ENCODE measurements at places on chromosomes 4 and X.
A peak's percentile ranks its signal among the peaks of the same experiment; 100 is the strongest.

DNA sequence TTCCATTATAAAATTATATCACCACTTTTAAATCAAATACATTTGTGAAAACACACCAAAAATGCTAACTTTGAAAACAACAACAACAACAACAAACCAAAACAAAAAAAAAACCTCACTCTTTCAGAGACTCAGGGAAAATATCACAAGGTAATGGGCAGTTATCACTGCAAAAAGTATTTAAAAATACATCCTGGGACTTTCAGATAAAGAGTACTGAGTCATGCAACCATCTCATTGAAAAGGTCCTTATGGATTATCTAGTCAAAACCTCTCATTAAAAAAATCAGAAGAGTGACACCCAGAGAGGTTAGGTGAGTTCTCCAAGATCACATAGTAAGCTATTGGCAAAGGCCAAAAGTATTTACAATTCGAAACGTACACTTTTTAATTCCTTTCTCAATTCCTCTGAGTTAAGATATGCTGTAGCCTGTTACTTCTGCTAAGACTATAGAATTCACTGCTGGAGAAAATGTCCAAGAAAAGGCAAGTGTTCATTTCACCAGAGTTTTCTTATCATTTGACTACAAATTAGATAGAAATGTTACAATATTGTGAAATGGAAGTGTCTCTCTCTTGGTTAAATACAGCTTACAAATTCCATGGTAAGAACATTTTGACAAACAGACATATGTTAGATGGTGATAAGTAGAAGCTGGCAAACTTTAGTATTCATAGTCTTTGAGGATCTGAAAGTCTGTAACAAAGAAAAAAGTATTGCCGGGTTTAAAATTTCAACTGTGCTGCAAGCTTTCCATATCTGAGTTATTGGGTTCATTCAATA is 9.3 kb downstream of the STX18 start:
- no peak for DNase-seq

DNA sequence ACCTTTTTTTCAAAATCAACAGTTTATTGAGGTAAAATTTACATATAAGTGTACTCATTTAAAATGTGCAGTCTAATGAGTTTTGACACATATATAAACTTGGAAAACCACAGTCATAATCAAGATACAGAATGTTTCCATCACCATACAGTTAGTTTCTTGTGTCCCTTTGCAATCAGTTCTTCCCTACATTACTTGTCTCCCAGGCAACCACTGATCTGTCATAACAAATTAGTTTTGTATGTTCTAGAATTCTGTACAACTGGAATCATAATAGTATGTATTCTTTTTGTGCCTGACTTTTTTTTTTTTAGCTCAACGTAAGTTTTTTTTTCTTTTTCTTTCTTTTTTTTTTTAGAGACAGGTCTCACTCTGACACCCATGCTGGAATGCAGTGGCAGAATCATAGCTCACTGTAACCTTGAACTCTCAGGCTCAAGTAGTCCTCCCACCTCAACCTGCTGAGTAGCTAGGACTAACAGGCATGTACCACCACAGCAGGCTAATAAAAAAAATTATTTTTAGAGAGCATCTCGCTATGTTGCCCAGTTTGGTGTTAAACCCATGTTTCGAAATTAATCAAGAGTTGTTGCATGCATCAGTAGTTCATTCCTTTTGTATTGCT is 26.9 kb downstream of the ARFIP1 start:
- no peak for DNase-seq

- DNase-seq, result no peak
These were observed 7.6 kb downstream of the ZXDA start for GRCh38 chrX:57902633-57903032.

DNA sequence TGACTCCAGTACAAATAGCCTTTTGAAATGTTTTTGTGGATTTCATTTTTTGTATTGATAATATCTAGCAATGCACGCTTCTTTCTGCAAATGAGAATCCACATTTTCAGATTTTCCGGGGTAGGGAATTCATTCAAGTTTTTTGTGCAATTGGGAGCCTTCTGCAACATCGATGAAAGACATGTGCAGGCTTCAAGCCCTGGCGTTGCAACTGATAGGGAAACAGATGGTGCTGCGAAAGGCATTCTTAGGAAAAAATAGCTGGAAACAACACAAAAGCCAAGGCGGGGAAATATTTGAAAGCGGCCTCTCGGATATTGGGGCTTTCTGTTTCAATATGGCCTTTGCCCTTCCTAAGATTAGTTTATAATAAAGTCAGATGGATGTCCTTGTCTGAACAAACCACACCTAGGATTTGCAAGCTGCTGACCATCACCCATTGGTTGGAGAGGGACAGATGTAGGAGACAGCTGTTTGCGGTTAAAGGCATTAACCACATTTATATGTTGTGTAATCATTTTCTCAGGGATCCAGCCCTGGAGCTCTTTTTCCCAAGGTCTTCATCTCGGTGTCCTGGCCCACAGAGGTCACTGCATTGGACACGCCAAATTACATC is 136.5 kb downstream of the PRKX start:
- DNase-seq, result no peak

GRCh38 chrX:135697601-135698000 is 15.8 kb upstream of the CT45A1 start:
- no peak for DNase-seq

GRCh38 chr4:80196922-80197573 is at the start of gene PRDM8:
Gene PRDM8 (plus strand): TSS chr4:80197503. CDS start chr4:80200081, 2,578 bp downstream.
- peak; percentile 30 for DNase-seq

DNA sequence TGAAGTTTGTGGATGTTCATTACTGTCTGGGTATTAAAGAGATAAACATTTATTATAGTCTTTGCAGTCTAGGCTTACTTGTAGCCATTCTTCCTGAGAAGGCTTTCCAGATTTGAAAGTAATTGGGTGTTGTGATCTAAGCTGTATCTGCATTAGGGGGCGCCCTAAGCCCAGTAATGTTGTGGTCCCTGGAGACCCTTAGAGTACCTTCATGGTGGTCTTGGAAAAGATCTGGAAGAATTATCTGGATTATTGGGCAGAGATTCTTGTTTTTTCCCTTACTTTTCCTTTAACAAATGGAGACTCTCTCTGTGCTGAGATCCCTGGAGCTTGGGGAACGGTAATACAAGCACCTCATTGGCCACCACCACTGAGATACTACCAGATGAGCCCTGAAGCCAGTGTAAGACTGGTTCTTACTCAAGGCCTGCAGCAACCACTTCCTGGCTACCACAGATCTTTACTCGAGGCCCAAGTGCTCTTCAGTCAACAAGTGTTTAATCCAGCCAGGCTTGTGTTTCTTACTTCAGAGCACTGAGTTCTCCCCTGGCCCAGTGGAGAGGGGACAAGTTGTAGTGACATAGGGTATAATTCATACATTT is 63.1 kb downstream of the RTL3 start:
- DNase-seq, result no peak

DNA sequence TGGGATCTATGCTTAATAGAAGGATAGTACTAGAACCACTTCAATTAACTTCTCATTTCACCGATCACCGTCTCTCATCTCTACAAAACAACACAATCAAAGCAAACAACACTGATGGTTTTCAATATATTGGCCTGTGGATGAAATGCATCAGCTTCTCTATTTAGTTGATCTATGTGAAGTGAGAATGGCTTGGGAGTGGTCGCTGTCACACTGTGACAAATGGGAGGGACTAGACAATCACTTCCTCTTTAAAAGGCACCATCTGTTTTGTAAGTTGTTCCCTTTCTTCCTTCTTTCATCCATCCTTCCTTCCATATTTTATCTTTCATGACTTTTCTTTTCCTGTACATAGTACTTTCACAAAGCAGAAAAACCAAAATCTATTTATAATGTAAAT is 23.9 kb upstream of the NWD2 start:
- no peak for DNase-seq

DNA sequence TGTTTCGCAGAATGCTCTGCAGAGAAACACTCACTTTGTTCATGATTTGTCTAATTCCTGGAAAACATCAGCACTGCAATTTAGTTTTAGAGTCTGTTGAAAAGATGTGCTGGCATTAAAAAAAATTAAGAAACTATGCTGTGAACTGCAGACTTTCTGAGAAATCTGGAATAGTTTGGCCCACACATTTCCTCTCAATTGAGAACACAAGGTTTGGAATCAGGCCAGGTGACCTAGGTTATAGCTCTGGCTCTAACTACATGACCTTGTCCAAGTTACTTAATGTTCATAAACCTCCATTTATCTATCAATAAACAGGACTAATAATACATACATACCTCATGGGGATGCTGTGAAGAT is 61.4 kb upstream of the ENPEP start:
- DNase-seq, result no peak

GRCh38 chr4:74527049-74527448 is 82.1 kb downstream of the AREG start:
- no peak for DNase-seq

- no peak for DNase-seq
These were observed 212.3 kb downstream of the COX18 start for GRCh38 chr4:72857216-72857615.

DNA sequence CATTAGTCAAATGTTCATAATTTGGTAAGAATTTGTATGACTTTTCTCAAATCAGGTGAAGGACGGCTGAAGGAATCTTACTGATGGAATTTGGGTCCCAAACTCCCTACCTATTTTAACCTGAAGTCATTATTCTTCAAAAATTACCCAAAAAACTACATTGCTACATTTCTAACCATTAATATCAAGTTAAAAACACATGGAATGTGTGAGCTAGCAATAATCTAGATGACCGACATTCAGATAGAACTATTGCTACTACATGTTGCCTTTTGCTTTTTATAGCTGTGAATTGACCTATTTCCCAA is 25.3 kb upstream of the WWC2 start:
- DNase-seq, result no peak

DNA sequence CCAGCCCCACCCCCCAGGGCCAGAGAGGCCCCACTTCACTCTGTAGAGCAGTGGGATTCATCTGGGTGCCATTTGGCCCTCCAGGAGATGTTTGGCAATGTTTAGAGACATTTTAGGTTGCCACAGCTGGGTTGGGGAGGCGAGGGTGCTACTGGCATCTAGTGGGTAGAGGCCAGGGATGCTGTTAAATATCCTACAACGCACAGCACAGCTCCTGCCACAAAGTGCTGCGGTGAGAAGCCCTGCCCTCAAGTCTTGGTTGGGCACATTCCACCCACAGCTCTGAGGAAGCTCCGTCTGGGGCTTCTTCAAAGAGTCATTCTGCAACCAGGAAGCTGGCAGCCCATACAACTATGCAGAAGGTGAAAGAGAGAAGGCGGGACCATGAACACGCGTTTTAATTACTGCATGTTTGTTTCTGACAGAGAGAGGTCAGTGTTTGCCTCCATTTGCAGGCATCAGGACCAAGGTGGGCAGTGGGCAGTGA is 48.1 kb upstream of the FAM9C start:
- peak; percentile 89 for DNase-seq

- DNase-seq, result no peak
These were observed 109.5 kb upstream of the VCX3A start for GRCh38 chrX:6644411-6644810.

GRCh38 chrX:15492469-15492868 is 664 bp downstream of the PIR start:
- DNase-seq, result no peak

DNA sequence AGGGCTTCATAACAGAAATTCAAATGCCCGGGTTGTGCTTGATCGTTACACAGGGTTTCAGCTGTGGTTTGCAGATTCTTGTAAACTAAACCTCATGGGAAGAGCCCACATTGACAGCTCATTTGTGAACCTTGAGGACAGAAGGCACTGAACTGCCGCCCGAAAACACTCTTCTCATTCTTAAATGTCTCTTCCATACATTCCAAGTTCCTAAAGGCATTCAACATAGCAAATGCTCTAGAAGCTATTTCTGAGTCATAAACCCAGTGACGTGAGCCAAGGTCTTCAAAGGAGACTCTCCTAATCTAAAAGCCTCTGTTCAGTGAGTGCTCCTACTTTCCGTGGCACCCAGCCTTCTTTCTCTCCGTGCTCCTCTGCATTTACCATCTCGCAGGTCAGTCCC is 737.8 kb upstream of the FRG1 start:
- no peak for DNase-seq

- no peak for DNase-seq
These were observed 17.4 kb downstream of the TLR10 start for GRCh38 chr4:38765382-38765781.

DNA sequence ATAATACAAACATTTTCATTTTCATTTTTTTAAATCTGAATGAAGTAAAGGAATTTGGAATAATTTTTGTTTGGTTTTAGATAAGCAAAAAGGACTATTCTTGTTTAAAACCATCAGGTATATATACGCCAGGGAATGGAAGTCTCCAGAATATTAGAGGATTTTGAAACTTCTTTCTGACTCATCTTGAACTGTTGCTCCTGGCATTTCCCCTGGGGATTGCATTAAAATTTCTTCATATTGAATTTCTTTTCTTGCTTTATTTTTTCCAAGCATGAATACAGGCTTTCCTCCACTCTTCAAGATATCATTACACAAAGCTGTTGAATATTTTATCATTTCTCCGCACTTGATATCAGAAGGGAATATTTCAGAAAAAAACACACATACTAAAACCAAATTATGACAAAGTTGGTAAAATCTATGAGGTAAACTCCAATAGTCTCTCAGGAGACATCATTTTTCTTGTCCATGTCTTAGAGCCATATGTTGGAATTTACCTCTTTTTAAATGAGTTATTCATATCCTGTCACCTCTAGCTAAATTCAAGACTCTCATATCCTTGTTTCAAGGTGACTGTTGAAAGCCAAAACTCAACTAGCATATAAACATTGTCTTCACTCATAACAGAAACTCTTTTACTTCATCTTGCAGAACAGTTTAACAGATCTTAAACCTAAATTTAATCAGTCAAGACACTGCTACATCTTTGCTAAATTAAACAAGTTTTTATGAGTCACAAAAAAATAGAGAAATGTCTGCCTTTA is 20.7 kb upstream of the CSN1S1 start:
- no peak for DNase-seq

- no peak for DNase-seq
These were observed 186.6 kb downstream of the RPA4 start for GRCh38 chrX:97070346-97070745.

DNA sequence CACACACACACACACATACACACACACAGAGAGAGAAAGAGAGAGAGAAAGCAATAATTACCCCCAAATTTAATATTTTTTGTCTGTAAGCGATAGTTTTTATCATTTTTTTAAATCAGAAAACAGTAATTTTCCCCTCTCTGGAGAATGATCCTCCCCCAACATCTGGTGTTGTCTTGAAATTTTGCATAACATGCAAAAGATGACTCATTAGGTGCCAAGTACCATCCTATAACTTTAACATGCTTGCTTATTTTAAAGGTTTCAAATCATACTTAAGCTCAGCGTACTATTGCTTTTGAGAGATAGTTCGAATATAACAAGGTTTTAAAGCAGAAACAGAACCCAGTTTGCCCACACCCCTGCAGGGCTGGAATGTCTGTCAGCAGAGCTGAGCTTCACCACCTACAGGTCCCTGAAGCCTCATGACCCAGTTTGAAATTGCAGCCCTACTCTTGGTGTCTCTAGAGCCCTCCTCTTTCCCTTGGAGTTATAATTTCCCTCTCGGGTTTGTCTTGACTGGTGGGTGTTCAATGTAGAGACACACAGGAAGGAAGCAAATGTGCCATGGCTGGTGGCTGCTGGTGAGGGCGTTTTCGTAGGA is 175.0 kb upstream of the HS3ST1 start:
- no peak for DNase-seq
